LoVo (cell line): ENCODE measurements at places on chromosomes 1 and 21.

- no peak for DNase-seq
These were observed at the start of gene FMN2 for GRCh38 chr1:240091614-240092300. TSS of gene FMN2 (plus strand) at chr1:240091883. CDS start at chr1:240092110, 227 bp downstream.

GRCh38 chr1:39609618-39610331 is 29.7 kb downstream of the HEYL start:
- DNase-seq = no peak

- DNase-seq = no peak
These were observed 56.4 kb downstream of the WDR3 start for GRCh38 chr1:117985973-117986372.

DNA sequence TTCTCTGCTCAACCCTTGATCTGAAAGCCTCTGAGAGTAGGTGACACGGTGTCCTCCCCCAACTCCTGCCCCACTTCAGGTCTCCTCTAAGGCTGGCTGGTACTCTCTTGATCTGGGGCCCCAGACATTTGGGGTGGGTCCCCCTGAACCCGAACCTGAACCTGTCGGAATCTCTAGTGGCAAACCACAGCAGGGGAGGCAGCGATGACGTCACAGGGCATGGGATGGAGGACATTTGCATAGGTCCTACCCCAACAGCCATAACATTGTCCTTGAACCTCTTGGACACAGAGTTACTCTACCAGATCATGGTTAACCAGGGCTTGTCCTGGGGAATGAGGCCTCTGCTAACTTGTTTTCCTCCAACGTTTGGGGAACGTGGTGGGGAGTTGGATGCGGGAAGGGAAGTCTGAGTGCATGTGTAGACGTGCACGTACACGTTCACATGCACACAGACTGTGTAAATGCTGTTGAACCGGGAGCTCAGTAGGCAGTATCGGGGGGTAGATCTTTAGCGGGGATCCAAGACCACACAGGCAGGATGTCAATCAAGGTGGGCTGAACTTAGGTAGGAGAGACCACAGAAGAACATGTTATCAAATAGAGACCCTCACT is 32.4 kb downstream of the CITED4 start:
- DNase-seq = no peak

- no peak for DNase-seq
These were observed 11.8 kb upstream of the SOD1 start for GRCh38 chr21:31647650-31648049.

GRCh38 chr1:87204441-87204840 is 124.2 kb upstream of the LMO4 start:
- DNase-seq = no peak
